ENCODE measurements at places on chromosomes 7 and 10. TPM values are rescaled to one million over a fixed set of nuclear protein-coding genes. Genes with fewer than 3 reads are reported as not detected.
A peak's percentile ranks its signal among the peaks of the same experiment; 100 is the strongest.

The FERD3L gene
- total RNA-seq = not detected

The BMPER gene
- 3.8 TPM for total RNA-seq

DNA sequence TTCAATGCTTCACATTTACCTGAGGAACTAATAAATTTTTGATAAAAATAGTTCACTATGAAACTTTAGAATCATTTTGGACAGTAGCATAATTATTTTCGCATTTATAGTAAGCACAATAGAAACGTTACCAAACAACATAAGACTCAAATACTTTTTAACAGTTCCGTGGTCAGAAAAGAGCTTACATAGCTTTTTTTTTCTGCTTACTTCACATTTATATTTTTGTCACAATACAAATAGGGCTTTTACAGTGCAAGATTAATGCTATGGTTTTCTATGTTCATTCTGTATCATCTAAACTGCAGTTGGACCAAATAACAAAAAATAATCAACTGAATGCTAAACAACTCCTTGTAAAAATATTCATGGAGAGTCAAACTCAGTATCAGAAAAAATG is 26.5 kb upstream of the RHOBTB1 start:
- no peak for DNase-seq

DNA sequence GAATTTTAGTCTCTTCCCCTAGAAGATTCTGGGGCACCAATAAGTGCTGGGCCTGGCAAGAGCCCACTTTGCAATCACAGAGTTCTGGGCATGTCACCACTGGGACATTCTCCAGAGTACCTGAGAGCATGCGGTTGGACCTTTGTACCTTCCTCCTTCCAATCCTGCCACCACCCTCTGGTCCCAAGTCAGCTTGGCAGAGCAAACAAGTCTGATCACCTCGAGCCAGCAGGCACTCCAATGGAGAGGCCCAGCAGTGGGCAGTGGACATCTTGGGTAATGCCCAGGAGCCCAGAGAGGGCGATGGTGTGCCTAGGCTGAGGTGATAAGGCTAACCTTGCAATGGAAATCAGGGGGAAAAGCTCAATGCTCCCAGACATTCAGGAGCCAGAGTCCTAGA is 43.4 kb downstream of the SH3PXD2A start:
- no peak for DNase-seq

DNA sequence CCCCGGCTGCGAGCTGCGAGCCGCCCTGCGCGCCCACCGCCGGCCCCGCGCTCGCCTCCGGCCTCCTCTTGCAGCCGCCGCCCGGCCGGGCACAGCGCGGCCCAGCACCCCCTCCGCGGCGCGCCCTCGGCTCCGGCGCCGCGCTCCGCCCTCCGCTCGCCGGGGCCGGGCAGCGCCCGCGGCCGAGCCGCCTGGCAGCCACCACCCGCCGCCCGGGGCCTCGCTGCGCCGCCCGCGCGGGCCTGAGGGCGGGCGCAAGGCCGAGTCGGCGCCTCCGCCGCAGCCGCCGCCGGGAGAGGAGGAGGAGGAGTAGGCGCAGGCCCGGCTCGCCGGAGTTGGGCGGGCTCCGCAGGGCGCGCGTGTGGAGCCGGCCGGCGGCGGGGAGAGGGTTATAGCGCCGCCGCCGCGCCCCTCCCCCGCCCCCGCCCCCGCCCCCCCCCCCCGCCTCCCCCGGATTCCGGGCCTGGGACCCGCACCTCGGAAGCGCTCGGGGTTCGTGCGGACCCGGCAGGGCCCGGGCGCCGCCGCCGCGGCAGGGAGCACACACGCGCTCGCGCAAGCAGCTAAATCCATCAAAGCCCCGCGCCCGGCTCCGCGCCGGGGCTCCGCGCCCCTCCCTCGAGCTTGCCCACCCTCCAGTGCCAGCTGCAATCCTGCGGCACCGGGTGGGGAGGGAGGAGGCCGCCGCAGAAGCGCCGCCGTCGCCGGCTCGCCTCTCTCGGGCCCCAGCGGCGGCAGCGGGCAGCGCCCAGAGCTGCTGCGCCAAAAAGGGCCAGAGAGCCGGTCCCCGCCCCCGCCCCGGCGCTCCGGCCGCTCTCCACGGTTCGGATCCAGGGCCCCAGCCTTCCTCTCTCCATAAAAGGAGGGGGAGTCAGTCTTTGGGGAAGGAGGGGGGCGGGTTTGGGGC is at the start of gene PDGFA:
Gene PDGFA, minus strand, starts transcription at position 363 of the 907 bp plus-strand sequence. CDS start 845 bp downstream, outside the sequence.
- peak; percentile 64 for DNase-seq
